ENCODE measurements at places on chromosomes 4 and X. TPM values are rescaled to one million over a fixed set of nuclear protein-coding genes. Genes with fewer than 3 reads are reported as not detected.

GRCh38 chrX:109839694-109840567 is 106.9 kb upstream of the ACSL4 start:
- H3K27me3 ChIP-seq = peaks cover 7% of the 10 kb centered on the region
- peak overlapping the region; percentile 66 for H3K27ac ChIP-seq
- no peak for DNase-seq
- no peaks in the 10 kb centered on the region for H3K4me1 ChIP-seq

Gene GLOD5
- not detected for total RNA-seq

GRCh38 chrX:21616386-21616785 is 41.7 kb downstream of the KLHL34 start:
- DNase-seq = no peak
- no peaks in the 10 kb centered on the region for H3K4me1 ChIP-seq
- H3K4me3 ChIP-seq = no peak overlapping the region
- H3K27ac ChIP-seq = no peak overlapping the region
- no peaks in the 10 kb centered on the region for H3K27me3 ChIP-seq

Gene UGT2B11
- not detected for total RNA-seq

DNA sequence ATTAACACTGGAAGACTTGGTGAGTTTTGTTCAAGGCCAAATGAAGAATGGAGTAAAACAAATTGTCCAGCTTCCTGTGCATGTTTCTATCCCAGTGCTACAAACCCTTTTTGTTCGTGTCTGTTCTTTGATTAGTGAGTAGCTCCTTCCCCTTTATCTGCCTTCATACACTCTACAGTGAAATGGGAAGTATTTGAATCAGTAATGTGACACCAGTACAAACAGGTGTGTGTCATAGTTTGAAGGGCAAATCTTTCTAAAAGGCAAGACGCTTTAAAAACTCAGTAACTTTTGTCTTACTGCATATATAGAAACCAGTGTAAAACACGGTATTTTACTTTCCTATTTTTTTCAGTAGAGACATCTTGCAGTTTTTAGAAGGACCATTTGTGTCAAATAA is 5.9 kb downstream of the ARHGEF38 start:
- H3K36me3 ChIP-seq = no peaks in the 10 kb centered on the region
- no peak overlapping the region for H3K4me3 ChIP-seq
- H3K27ac ChIP-seq = no peak overlapping the region
- H3K4me1 ChIP-seq = peaks cover 23% of the 10 kb centered on the region
- H3K27me3 ChIP-seq = no peaks in the 10 kb centered on the region

DNA sequence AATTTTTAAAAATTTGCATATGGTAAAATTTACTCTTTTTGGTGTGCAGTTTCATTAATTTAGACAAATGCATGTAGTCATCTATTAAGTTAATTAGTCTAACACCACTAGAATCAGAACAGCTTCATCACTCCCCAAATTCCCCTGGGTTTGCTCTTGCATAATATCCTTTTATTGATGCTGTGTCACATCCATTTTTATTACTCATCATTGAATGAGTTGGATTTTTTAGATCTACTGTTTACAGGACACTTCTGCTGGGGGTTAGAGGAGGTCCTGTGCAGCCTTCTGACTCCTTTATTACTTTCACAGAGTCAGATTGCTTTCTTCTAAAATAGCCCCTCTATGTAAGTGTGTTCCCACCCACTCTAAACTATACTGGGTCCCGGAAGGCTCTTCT is 65.9 kb downstream of the MTHFD2L start:
- no peaks in the 10 kb centered on the region for H3K36me3 ChIP-seq
- H3K4me1 ChIP-seq = no peaks in the 10 kb centered on the region
- H3K27ac ChIP-seq = no peak overlapping the region
- DNase-seq = no peak
- no peak overlapping the region for H3K4me3 ChIP-seq

GRCh38 chrX:71253253-71254091 is 468 bp downstream of the ZMYM3 start:
- peaks cover 24% of the 10 kb centered on the region for H3K36me3 ChIP-seq
- no peaks in the 10 kb centered on the region for H3K27me3 ChIP-seq
- peak; percentile 39 for DNase-seq
- peak overlapping the region; percentile 60 for H3K4me3 ChIP-seq

- no peaks in the 10 kb centered on the region for H3K36me3 ChIP-seq
- H3K27me3 ChIP-seq = no peaks in the 10 kb centered on the region
- no peak overlapping the region for H3K4me3 ChIP-seq
- no peaks in the 10 kb centered on the region for H3K4me1 ChIP-seq
- H3K27ac ChIP-seq = no peak overlapping the region
- DNase-seq = no peak
Measured at GRCh38 chrX:88558421-88558820, 188.6 kb upstream of the CPXCR1 start.

DNA sequence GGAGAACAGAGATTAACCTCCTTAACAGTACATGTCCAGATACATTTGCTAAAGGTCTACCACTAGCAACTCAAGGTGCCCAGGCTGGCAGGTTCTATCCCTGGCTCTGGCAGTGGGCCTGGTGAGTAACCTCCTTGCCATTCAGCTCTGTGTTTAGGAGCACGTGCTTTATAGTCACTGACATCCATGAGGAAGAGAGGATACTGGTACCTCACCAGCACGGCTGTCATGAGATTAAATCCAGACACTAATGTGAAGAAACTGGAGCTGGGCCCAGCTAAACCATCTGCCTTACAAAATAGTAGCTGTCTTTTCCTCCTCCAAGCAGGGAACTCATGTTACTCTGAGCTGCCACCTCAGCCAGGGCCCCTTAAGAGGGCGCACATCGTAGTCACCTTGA is 45.3 kb downstream of the GPRASP3 start:
- H3K27me3 ChIP-seq = no peaks in the 10 kb centered on the region
- no peak overlapping the region for H3K4me3 ChIP-seq
- peaks cover 6% of the 10 kb centered on the region for H3K4me1 ChIP-seq
- peak overlapping the region; percentile 45 for H3K27ac ChIP-seq
- no peaks in the 10 kb centered on the region for H3K36me3 ChIP-seq
- no peak for DNase-seq

DNA sequence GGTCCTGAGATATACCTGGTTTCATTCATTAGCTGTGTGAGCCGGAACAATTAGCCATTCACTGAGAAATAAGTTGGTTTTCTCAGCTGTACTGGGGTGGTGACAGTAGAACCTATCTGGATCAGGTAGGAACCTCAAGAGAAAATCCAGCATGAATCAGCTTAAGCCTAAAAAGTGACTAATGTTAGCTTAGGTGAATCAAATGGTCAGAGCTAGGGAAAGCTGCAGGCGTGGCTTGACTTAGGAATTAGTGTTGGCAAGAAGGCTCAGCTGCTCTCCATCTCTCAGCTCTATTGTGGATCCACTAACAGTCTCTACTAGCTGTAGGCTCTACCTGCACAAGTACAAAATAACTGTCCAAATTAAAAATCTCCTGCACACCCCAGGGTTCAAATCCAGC is 1025.5 kb downstream of the RAB28 start:
- H3K4me3 ChIP-seq = no peak overlapping the region
- H3K4me1 ChIP-seq = no peaks in the 10 kb centered on the region
- H3K27ac ChIP-seq = no peak overlapping the region
- H3K27me3 ChIP-seq = no peaks in the 10 kb centered on the region

Gene IL3RA
- total RNA-seq = 2.9 TPM

Gene GSX2
- not detected for total RNA-seq

DNA sequence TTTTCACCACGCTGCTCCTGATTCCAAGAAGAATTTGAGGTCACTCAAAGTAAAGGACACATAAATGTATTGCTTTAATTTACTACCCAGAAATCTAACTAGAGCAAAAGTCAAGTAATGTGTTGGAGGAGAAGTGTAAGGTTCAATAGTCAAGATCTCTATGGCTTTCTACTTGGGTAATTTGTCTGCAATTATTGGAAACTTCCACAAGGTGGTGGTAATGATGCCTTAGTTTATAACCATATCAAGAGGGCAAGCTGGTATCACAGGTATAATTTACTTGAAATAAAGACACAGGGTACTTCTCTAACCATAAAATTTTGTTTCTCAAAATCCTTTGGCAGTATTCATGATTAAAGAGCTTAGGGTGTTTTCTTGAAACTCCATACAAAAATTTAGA is 10.2 kb upstream of the GRIA3 start:
- no peaks in the 10 kb centered on the region for H3K4me1 ChIP-seq
- H3K4me3 ChIP-seq = no peak overlapping the region
- no peaks in the 10 kb centered on the region for H3K27me3 ChIP-seq
- DNase-seq = no peak
- H3K27ac ChIP-seq = no peak overlapping the region
- H3K36me3 ChIP-seq = no peaks in the 10 kb centered on the region

All from stomach (tissue), 19 donors.